ENCODE measurements at places on chromosomes 2 and 18. TPM values are rescaled to one million over a fixed set of nuclear protein-coding genes. Genes with fewer than 3 reads are reported as not detected.
A peak's percentile ranks its signal among the peaks of the same experiment; 100 is the strongest.

DNA sequence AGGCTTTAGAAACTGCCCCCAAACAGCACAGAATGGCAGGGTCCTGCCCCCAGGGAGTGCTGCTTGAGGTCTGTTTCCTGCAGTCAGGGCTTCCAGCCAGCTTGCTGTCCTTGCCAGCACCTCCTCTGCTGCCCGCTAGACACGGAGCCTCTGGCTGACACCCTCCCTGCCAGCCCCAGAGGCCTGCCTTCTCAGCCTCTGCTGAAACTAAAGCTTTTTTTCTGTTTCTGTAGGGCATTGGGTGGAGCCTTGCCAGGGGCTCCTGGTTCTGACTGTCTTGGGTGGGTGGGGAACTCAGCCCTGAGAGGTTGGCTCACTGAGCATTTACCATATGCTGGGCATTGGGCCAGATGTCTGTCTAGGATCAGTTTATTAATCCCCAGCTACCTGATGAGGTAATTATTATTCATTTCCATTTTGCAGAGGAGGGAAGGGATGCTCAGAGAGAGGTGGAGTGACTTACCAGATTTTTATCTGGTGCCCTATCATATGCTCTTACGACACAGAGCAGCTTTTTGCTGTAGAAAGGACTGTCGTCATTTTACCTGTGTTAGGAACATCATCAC is 35.4 kb downstream of the INPP4A start:
- H3K36me3 ChIP-seq: no peaks in the 10 kb centered on the region
- no peak overlapping the region for H3K4me3 ChIP-seq
- H3K4me1 ChIP-seq: peaks cover 3% of the 10 kb centered on the region
- no peak overlapping the region for H3K27ac ChIP-seq
- no peak for DNase-seq

DNA sequence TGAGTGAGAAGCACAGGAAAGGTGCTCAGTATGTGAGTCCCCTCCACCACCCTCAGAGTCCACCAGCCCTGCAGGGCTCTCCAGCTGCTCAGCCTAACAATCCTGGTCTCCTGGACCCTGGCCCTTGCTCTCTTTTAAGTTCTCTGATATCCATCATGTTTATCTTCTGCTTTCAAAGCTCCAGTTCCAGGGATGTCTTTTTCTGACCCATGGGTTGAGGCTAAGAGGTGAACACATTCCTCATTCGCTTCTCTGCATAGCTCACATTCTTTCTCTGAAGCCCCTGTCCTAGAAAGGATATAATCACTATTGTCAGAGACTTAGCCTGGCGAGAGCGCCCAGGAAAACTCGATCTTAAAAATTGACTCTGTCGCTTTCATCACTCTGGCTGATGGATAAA is 86.4 kb downstream of the ARL4C start:
- no peak overlapping the region for H3K4me3 ChIP-seq
- no peaks in the 10 kb centered on the region for H3K27me3 ChIP-seq
- no peak for DNase-seq
- H3K36me3 ChIP-seq: no peaks in the 10 kb centered on the region
- no peak overlapping the region for H3K27ac ChIP-seq

DNA sequence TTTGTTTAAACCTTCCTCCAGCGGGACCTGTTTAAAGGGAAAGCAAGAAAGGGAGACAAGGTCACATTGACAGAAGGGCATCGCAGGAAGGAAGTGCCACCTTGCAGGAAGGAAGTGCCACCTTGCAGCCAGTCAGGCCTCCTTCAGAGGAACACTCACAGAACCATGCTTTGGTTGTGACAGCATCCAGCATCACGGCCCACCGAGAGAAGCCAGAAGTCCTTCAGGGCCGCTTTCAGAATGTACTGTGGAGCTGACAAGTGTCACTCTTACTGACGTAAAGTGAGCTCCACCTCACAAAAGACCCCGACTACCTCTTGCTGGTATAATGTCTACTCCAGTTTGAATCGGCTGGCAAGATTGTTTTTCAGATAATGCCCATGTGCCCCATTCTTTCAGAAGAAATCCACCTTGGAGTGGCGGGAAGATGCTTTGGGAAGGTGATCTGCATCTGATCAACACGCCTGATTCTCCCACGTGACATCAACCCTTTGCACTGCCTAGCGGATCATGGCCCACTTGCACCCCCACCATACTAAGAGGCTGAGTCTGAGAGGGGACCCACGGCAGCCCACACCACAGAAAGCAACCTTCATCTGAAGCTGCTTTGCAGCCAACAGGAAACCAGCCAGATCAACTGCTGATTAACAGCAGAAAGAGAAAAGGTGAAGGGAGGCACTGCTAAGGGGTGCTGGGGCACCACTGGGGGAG is 99.8 kb downstream of the UXS1 start:
- H3K4me1 ChIP-seq: no peaks in the 10 kb centered on the region
- DNase-seq: no peak
- H3K27me3 ChIP-seq: no peaks in the 10 kb centered on the region
- no peak overlapping the region for H3K4me3 ChIP-seq
- no peak overlapping the region for H3K27ac ChIP-seq

DNA sequence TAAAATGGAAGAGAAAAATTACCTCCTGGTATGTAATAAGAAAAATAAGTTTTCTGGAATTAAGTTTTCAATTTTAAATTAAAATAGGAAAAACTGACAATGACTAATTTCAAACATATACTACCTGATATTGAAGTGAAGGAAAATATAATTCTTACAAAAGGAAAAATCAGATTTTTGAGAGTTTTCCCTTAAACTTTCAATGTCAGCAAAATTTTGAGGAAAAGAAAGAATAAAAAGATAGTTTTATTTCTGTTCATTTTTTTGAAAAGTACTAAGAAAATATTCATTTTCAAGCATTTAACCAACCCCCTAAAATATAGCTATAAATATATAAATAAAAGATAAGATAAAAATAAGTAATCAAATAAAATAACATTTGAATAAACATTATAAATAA is 87.1 kb downstream of the TMX3 start:
- H3K36me3 ChIP-seq: no peaks in the 10 kb centered on the region
- H3K27me3 ChIP-seq: no peaks in the 10 kb centered on the region
- no peaks in the 10 kb centered on the region for H3K4me1 ChIP-seq
- no peak overlapping the region for H3K4me3 ChIP-seq
- no peak overlapping the region for H3K27ac ChIP-seq

DNA sequence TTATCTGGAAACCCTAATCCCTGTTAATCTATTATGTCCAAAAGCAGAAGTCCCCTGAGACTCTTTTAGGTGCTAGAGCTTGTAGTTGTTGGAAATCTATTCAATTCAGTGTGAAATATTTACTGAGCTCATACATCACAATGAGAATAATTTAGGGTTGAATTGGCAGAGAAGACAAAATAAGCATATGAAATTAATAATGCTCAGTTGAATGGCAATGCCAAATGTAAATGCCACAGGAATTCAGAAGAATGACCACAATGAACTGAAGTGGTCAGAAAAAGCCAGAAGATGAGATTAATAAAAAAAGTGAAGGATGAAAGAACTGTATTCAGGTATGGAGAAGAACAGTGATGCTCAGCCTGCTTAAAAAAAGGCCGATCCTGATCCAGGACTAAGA is 8.0 kb upstream of the STAT4 start:
- no peak overlapping the region for H3K4me3 ChIP-seq
- no peaks in the 10 kb centered on the region for H3K4me1 ChIP-seq
- H3K36me3 ChIP-seq: no peaks in the 10 kb centered on the region
- no peak overlapping the region for H3K27ac ChIP-seq

DNA sequence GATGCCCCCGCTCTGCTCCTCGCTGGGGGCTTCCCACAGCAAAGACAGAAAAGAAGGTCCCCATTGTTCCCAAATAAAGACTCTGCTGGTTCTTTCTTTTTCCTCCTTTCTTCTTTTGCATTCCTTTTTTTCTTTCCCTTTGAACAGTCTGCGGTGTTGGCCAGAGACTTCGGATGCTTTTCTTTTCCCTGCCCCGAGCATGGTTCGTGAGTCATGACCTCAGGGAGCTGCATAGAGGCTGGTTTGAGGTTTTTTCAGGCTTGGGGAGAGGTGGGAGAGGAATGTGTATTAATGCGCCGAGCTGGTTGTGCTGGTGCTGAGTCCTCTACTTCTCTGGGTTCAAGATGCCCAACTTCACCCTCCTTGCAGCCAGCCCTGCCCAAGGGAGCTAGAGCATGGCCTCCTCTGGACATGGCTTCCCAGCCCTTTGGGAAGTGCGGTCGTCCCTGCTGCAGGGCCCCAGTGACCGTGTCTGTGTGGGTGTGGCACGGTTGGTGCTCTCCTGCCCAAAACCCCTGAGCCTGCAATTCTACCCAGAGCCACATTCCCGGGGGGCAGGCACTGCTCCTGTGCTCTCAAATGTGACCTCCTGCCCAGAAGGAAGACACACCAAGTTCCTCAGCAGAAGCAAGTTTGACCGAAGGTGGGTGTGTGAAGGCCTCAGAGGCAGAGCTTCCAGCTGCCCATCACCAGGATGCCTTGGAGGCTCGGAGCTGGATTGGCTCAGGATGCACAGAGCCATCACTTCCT is 9.0 kb upstream of the ARHGEF4 start:
- no peak overlapping the region for H3K27ac ChIP-seq
- no peak for DNase-seq
- no peak overlapping the region for H3K4me3 ChIP-seq
- H3K36me3 ChIP-seq: no peaks in the 10 kb centered on the region
- H3K27me3 ChIP-seq: no peaks in the 10 kb centered on the region
- no peaks in the 10 kb centered on the region for H3K4me1 ChIP-seq

GRCh38 chr2:189386741-189387140 is 54.5 kb upstream of the WDR75 start:
- no peak overlapping the region for H3K4me3 ChIP-seq
- no peak for DNase-seq
- H3K27ac ChIP-seq: no peak overlapping the region
- H3K36me3 ChIP-seq: no peaks in the 10 kb centered on the region
- H3K27me3 ChIP-seq: no peaks in the 10 kb centered on the region

DNA sequence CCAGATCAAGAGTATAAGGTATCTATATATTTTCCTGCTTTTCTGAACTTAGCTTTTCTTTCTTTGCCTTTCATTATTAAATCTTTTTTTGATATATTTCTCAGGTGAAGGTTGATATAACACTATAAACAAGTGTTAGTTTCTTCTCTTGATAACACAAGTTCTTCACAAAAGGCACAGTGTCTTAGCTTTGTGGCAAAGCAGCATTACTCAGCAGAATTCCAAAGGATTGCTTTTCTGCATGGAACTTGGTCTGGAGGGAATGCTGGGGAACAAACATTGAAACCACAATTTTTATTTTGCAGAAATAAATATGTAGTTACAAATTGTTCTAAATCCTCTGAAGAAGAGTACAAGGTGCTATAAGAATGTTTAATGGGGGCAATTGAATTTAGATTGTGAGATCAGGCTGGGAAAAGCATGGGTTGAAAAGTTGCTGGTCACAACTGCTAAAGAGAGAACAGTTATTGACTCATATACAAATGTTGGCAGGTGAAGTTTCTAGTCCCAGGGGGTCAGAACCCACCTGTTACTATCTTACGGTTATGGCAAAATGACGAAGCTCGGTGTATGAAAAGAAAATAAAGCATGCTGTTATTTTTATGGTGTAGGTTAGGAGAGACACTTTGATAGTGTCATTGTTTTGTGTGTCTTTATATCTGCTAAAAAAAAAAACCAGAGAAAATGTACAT is 68.2 kb downstream of the UBR3 start:
- H3K36me3 ChIP-seq: peaks cover 10% of the 10 kb centered on the region
- H3K27ac ChIP-seq: no peak overlapping the region
- no peak overlapping the region for H3K4me3 ChIP-seq

The MOCOS gene
- 0.11 TPM for total RNA-seq

GRCh38 chr18:36464126-36464651 is 166.7 kb downstream of the FHOD3 start:
- no peak overlapping the region for H3K4me3 ChIP-seq
- peak overlapping the region; percentile 40 for H3K27ac ChIP-seq
- no peaks in the 10 kb centered on the region for H3K36me3 ChIP-seq

- H3K4me3 ChIP-seq: no peak overlapping the region
- no peak overlapping the region for H3K27ac ChIP-seq
- no peaks in the 10 kb centered on the region for H3K36me3 ChIP-seq
- DNase-seq: no peak
Measured at GRCh38 chr2:221176667-221177066, 395.4 kb downstream of the EPHA4 start.

The SATB2 gene
- total RNA-seq: 1.2 TPM

GRCh38 chr2:99933894-99934650 is 208.3 kb downstream of the AFF3 start:
- no peak overlapping the region for H3K27ac ChIP-seq
- no peak overlapping the region for H3K4me3 ChIP-seq
- H3K36me3 ChIP-seq: no peaks in the 10 kb centered on the region
- DNase-seq: no peak
- H3K4me1 ChIP-seq: no peaks in the 10 kb centered on the region
- no peaks in the 10 kb centered on the region for H3K27me3 ChIP-seq

The CCDC148 gene
- total RNA-seq: 1.1 TPM

- no peak overlapping the region for H3K4me3 ChIP-seq
- no peak overlapping the region for H3K27ac ChIP-seq
- no peaks in the 10 kb centered on the region for H3K4me1 ChIP-seq
- H3K27me3 ChIP-seq: no peaks in the 10 kb centered on the region
- no peaks in the 10 kb centered on the region for H3K36me3 ChIP-seq
Measured at GRCh38 chr18:51425889-51426288, 228.4 kb upstream of the MEX3C start.

GRCh38 chr2:40085786-40086185 is 306.7 kb upstream of the THUMPD2 start:
- no peak overlapping the region for H3K4me3 ChIP-seq
- H3K27me3 ChIP-seq: no peaks in the 10 kb centered on the region
- no peak overlapping the region for H3K27ac ChIP-seq
- no peaks in the 10 kb centered on the region for H3K36me3 ChIP-seq
- no peak for DNase-seq
- peaks cover 10% of the 10 kb centered on the region for H3K4me1 ChIP-seq

GRCh38 chr2:45394842-45395241 is 216.2 kb downstream of the SRBD1 start:
- no peaks in the 10 kb centered on the region for H3K36me3 ChIP-seq
- no peaks in the 10 kb centered on the region for H3K27me3 ChIP-seq
- H3K27ac ChIP-seq: no peak overlapping the region
- no peak for DNase-seq

The SERPINB11 gene
- not detected for total RNA-seq

DNA sequence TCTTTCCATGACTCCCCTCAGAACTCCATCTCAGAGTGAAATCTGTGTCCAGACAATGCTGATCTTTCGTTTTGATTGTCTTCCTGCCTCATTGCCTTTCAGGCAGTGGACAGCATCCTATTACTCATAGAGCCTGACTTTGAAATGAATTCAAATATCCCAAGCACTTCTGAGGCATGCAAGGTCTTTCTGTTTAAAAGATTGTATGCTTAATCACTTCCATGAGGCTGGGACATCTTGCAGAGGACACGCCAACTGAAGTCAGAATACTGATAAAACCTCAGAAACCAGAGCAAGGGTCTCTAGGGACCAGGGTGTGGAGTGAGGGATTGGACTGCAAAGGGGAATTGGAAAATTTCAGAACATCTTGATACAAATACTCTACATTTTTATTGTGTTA is 836.5 kb upstream of the ID2 start:
- H3K4me3 ChIP-seq: no peak overlapping the region
- H3K4me1 ChIP-seq: no peaks in the 10 kb centered on the region
- H3K27me3 ChIP-seq: no peaks in the 10 kb centered on the region
- no peak overlapping the region for H3K27ac ChIP-seq
- no peak for DNase-seq
